ENCODE measurements at places on chromosomes 1 and 21.

DNA sequence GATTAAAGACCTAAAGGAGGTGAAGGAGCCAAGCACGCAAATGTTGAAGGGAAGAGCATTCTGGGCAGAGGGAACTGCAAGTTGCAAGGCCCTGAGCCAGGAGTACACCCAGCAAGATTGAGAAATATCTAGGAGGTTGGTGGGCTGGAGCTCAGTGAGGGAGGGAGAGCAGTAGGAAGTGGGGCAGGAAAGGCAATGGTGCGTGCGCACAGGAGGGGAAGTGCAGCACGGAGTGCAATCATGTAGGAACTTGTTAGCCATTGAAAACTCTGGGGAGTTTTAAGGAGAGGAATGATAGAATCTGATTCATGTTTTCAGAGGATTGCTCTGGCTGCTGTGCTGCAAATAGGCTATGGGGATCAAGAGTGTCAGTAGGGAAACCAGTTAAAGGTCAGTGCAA, 13.2 kb upstream of the IGSF3 start:
- no peak for DNase-seq

- DNase-seq = no peak
Observed at GRCh38 chr1:193634876-193635275, 448.5 kb upstream of the B3GALT2 start.

GRCh38 chr1:108141621-108142020, 58.5 kb downstream of the SLC25A24 start:
- DNase-seq = no peak

- no peak for DNase-seq
Observed at GRCh38 chr1:56150441-56151215, 428.7 kb downstream of the PLPP3 start.

DNA sequence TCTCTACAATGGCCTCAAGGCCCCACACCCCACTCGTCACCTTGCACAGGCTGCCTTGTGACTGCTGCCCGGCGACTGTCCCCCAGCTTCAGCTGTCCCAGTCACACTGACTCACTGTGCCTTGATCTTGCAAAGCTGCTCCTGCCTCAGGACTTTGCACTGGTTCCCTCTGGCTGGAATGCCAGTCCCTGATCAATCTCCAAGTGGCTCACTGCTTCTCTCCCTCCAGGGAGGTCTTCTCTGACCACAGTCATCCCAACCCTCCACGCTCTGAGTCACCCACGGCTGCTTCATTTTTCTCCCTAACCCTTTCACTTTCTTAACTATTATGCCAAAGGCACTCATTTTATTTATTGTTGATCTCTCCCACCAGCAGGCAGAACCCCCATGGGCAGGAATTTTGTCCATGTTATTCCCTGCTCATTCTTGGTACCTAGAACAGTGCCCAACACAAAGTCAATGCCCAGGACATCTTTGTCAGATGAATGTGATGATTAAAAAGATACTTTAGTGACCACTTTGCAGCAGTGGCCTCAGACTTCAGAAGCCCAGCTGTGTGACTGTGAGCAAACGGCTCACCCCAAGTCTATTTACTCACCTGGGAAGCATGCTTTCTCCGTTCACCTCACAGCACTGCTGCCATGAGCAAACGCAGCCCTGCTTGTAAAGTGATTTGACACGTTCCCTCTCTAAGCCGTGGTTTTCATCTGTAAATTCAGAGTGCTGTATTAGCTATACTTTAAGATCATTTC, 53.4 kb downstream of the ZBTB18 start:
- DNase-seq = no peak

DNA sequence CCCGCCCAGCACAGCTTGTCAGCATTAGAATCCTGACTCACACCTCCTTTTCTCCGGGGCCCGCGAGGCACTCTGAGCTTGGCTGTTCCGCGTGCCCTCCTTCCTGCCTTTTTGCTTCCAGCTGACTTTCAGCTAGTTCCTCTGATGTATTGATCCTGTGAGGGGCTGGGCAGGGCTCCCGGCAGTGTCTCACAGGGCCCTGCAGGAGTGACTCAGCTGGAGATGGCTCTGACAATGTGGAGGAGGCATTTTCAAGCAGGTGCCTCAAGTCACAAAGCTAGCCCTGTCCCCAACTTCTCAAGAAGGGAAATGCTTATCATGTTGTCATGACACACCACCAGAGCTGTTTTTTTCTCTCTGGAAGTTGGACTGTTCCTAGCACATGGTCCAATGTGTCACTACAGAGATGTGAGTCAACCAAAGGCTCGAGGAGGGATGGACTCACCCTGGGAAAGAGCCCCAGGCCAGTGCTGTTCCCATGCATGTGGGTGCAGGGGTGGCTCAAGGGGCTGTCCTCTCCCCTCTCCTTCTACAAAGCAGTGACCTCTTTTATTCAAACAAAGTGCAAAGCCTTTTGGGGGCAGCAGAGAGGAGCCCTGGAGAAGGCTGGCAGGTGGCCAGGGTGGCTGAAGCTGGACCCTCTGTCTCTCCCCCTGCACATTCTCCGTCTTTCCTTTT, 30.6 kb downstream of the SYT6 start:
- no peak for DNase-seq

GRCh38 chr21:35021546-35021945, 27.6 kb downstream of the RUNX1 start:
- no peak for DNase-seq

- no peak for DNase-seq
Observed at GRCh38 chr1:8335246-8335645, 17.3 kb downstream of the SLC45A1 start.

- no peak for DNase-seq
Observed at GRCh38 chr21:45096217-45096616, 21.8 kb downstream of the ADARB1 start.

GRCh38 chr1:27393641-27394281, 1.3 kb downstream of the GPR3 start:
- DNase-seq = no peak

- no peak for DNase-seq
Observed at GRCh38 chr1:245566952-245567351, 412.2 kb downstream of the KIF26B start.

DNA sequence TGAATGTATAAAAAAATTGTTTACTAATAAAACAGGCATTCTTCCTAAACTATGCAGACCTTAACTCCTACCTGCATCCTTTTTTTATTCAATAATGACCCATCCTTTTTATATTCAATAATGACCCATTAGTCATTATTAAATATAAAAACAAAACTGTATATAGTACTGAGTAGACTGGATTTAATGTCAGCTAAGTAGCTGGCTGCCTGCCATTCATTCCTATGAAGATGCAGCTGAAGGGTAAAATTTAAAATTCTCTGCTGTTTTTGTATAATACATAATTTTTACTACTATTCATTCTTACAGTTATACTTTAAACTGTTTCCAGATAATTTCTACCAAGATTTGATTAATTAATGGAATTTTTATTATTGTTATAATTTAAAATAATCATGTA, 79.3 kb downstream of the DENND1B start:
- DNase-seq = no peak

- peak; percentile 48 for DNase-seq
Observed at GRCh38 chr1:15153184-15153841, at the start of gene TMEM51. Gene TMEM51 (plus strand): TSS chr1:15153747. CDS start chr1:15215088, 61,341 bp downstream.

DNA sequence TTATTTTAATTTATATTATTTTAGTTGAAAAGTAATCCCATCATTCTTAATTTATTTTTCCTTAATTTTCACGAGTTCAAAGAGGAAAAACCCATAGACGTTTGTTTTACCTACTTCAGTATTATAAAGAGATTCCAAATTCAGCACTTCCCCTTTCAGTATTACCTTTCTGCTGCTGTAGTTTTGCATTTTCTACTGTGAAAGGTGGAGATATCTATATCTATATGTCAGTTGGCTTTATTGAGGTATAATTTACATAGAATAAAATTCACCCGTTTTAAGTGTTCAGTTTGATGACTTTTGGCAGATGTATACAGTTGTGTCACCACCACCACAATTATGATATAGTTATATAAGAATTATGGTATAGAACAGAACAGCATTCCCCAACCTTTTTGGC, 33.0 kb downstream of the MAST2 start:
- no peak for DNase-seq

DNA sequence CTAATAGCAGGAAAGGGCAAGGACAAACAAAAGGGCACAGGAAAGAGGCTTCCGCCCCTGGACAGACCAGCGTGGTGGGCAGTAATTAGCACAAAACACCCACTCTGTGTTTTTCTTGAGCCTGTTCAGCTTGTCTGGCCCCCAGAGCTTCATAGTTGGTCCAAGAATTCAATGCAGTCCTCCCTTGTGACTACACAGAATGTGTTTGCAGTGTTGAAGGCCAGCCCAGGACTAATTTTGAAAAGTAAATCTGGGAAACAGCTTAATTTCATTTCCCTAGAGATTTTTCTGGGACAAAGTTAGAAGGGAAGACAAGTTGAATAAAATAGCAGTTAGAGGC, 49.2 kb upstream of the LMO4 start:
- DNase-seq = no peak

DNA sequence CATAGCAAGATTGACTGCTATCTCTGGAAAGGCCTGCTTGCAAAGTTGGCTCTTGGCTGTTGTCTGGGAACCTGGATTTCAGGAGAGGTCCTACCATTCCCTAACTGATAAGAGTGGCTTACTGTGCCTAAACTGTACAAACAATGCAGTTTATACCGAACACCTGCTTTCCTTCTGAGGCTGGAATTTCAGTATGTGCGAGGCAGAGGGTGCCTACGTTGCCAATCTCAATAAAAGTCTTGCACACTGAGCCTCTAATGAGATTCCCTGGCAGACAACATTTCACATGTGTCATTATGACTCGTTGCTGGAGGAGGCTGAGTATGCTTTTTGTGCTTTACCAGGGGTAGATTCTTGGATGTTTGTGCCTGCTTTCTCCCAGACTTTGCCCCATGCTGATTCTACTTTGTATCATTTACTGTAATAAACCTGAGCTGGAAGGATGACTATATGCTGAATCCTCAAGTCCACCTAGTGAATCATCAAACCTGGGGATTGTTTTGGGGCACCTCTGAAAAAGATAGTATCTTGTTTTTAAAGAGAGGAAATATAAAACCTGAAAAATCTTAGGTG, 58.9 kb upstream of the GNG4 start:
- DNase-seq = no peak

GRCh38 chr1:232978815-232979214, 28.4 kb downstream of the NTPCR start:
- DNase-seq = no peak

DNA sequence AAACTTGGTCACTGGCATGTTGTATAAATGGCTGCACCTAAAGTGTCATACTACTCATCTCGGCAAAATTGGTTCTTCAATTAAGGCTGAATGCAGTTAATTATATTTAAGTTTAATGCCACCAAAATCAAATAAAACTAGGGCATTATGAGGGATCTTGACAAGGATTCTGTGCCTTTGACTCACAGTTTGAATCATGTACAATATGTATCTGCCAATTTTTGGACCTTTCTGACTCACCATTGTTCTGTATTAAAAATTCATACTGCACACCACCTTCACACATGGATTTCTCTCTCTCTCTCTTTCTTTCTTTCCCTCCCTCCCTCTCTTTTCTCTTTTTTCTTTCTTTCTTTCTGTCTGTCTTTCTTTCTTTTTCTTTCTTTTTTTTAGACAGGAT, 14.1 kb upstream of the STXBP3 start:
- DNase-seq = no peak

DNA sequence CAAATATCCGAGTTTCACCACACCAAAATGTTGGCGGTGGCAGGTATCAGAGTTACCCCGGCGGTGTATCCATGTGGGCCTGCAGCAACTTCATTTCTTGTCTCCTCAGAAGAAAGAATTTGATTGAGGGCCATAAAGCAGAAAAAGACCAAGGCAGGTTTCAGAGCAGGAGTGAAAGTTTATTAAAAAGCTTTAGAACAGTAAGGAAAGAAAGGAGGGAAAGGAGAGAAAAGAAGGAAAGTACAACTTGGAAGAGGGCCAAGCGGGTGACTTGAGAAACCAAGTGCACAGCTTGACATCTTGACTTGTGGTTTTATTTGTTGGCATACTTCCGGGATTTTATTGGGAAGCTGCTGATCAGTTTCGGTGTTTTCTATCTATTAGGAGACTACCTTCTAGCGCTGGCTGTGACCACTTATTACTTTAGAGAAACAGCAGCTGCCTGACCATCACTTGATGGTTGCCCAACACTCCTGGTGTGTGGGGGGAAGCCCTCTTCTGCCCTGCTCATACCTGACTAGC, 75.5 kb upstream of the RAB3GAP2 start:
- no peak for DNase-seq

DNA sequence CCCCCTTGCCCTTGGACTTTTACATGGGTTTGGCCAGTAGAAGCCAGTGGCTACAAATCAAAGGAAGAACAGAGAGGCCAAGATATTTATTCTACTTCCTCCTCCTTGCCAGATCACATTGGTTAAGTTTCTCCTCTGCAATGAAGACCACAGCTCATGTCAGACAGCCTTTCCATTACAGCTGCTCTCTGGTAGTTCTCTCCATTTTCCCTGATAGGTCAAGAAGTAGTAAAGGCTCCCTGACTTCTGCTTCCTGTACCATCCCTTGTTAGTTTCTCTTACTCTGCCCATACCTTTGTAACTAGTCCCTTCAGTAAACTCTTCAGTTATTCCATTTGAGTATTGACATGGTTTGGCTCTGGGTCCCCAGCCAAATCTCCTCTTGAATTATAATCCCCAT, 27.8 kb downstream of the NME7 start:
- no peak for DNase-seq

DNA sequence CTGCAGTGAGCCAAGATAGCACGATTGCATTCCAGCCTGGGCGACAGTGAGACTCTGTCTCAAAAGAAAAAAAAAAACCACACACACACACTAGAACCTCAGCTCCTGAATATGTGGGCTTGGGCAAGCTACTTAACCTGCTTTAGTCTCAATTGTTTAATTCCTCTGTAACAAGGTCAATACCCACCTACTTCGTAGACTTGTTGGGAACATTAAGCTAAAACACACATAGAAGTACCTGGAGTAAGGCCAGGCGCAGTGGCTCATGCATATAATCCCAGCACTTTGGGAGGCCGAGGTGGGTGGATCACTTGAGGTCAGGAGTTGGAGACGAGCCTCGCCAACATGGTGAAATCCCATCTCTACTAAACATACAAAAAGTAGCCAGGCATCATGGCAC, 77.1 kb downstream of the CLSTN1 start:
- no peak for DNase-seq

GRCh38 chr1:210786546-210786945, 347.4 kb downstream of the KCNH1 start:
- DNase-seq = no peak

- DNase-seq = no peak
Observed at GRCh38 chr21:17949421-17949820, 130.3 kb upstream of the C21orf91 start.

DNA sequence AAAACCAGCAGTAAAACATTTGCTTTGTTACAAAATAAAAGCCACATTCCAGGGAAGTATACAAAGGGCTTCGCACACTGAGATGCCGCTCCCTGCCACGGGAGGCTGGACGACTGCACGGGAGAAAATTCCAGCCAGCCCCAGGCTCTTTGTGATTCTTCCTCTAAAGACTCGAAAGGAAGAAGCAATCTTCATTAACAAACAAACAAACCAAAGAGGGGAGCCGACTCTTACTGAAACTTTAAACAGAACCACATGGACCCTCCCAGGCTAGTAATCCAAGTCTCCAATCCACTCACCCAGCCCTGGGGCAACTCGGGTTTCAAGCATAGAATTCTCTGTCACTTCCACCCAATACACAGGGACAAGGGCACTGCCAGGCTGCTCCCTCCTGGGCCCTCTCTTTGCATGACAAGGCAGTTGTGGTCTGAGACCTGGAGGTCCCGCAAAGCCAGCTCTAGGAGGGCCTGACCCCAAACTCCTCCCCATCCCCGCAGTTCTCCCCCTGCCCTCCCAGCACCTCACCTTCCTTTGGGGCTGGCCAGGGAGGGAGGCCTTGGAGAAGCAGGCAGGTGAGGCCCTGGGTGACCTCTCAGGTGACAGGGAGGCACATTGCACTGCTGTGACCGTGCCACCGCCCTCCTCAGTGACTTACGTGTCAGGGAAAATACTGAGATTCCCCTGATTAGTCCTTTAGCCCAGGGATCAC, 26.6 kb upstream of the COL18A1 start:
- no peak for DNase-seq

Data from C1 segment of cervical spinal cord (tissue), 14 donors.